ENCODE measurements at places on chromosomes 2 and 18. TPM values are rescaled to one million over a fixed set of nuclear protein-coding genes. Genes with fewer than 3 reads are reported as not detected.
A peak's percentile ranks its signal among the peaks of the same experiment; 100 is the strongest.

DNA sequence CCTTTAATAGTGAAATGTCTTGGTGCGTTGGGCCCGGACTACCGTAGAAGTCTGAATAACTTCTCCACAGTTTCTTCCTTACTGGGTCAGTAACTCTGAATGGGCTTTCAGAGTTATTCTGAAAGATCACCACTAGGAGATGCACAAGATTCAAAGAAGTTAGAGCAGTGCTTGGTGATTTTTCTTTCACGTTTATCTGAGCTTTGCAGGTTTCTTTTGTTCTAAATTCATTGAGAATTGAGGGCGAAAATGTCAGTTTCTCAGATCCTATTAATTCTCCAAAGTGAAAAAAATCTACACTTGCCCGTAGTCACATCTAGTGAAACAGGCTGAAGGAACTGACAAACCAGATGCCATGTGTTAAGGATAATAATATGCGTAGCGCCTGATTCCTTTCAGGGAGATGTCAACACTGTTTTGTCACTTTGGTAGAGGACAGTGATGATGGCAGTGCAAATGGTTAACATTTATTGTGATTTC lies 70.1 kb downstream of the QPCT start:
- DNase-seq = peak; percentile 48

GRCh38 chr2:241443486-241444223 lies 64.7 kb downstream of the STK25 start:
- peak; percentile 11 for DNase-seq

DNA sequence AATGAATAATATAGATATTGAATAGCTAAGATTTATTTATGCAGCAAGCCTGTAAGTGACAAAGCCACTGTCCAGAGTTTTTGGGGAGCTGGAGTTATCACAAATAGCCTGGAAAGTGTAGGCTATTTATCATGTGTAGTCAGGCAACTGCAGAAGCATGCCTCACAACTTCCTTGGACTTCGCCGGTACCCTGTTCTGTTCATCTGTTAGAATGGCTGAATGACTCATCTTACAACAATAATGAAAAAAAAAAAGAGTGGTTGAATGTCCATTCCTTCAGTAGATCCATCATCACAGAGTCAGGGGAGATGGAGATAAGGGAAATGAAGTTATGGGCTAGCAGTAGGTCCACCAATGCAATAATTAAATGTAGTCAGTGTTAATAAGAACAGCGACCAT lies 24.0 kb upstream of the ATP5MC3 start:
- no peak for DNase-seq

DNA sequence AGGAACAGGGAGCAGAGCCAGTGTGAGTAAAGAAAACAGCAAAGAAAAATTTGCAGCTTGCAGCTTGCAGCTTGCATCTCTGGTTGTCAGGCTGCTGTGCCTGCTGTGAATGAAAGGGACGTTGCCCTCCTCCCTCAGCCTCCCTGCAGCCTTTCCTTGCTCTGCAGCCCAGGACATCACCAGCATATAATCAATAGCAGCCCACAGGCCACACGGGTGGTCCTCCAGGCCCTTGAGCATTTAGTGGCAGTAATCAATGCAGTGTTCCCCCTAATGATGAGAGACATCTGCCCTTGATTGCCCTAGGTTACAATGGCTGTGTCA lies 122.2 kb upstream of the TACR1 start:
- no peak for DNase-seq

DNA sequence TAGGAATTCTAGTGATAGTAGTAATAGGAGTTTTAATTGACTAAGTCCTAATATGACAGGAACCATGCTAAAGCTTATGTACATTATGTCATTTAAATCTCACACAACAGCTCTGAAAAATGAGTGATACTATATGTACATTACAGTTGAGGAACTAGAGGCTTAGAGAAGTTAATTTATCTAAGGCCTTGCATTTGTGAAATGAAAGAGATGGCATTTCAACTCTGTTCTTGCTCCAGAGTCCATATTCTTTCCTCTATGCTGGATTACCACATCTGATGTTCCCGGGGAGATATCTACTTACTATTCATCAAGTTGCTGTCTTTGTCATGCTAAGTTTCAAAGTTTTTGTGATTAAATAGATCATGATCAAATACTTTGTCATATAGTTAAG lies 5.7 kb downstream of the AGPS start:
- DNase-seq = peak; percentile 30

DNA sequence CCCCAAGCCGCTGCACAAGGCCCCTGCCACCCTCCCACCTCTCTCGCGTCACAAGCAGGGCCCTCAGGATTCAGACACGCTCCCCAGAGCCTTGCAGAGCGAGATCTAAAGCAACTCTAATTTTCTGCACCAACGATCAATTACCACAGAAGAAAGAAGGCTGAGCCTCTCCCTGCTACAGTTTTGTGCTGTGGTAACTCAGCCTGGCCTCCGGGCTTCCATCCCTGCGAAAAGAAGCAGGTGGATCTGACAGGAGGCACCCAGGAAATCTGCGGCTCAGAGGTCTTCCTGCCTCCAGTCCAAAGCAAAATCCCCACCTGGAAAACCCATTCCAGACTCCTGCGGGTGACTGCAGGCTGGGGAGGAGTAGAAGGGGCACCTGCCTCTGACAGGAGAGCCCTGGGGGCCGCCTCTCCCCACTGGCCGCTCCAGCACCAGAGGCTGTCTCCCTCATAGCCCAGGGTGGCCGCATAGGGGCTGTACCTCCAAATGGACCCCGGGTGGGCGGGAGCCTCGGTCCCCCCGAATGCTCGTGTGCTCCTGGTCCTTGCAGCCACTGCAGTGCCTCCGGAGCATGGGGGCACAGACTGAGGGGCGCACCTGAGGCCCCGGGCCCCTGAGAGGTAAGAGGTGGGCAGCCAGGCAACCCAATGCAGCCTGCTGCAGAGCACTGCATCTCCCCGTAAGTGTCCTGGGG lies 31.0 kb downstream of the PXDN start:
- no peak for DNase-seq

GRCh38 chr2:222943820-222944219 lies 83.0 kb downstream of the ACSL3 start:
- DNase-seq = no peak

GRCh38 chr2:240277073-240277806 lies 136.8 kb upstream of the OTOS start:
- DNase-seq = no peak

- DNase-seq = no peak
Measured at GRCh38 chr2:109242210-109242653, 113.2 kb downstream of the SH3RF3 start.

PDE1A gene
- polyA plus RNA-seq = 9.7 TPM

CFAP65 gene
- not detected for polyA plus RNA-seq

Data from small intestine (tissue), 16 donors.